ENCODE measurements at places on chromosomes 7 and 10.
A peak's percentile ranks its signal among the peaks of the same experiment; 100 is the strongest.

GRCh38 chr7:28862595-28863272, 95.4 kb downstream of the TRIL start:
- DNase-seq: no peak

GRCh38 chr10:112858986-112859651, 90.9 kb upstream of the TCF7L2 start:
- no peak for DNase-seq

DNA sequence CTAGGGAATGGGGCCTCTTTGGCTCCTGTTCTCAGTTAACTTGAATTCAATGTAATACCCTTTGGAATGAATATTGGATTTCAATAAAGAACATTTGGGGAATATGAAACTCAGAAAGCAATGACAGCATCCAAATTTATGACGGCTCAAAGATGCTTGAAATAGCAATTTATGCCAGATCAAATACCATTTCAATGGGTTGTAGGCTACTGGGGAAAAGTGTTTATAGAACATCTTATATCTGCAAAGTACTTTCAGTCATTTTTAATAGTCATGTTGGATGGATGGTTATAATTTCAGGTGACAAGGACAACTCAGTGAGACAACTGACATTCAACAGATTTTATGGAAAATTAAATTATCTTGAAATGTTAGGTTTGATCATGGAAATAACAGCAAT, 772.7 kb downstream of the PHTF2 start:
- DNase-seq: no peak

DNA sequence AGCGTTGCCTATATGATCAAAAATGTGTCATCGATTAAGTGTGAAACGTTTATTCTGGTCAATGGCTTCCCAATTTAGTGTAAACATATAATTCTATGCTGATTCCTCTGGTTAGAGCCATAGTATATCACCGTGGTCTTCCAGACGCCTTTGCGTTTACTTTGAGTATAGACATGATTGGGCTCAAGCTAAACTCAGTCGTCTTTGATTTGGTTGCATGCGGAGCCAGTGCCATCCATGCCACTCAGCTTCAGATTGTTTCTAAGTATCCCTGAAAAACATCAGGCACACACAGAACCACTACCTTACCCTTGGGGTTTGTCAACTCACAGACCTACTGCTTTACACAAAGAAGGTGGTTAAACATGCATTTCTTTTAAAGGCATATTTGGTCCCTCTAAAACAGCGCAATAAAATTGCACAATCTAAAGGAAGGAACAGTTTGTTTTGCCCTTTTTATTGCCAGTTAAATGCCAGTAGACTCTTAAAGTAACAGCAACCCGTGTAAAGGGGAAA, 273.6 kb upstream of the KLF6 start:
- DNase-seq: no peak

GRCh38 chr10:129339841-129340240, 127.2 kb upstream of the MGMT start:
- DNase-seq: no peak

GRCh38 chr7:37421861-37422500, 26.7 kb downstream of the ELMO1 start:
- no peak for DNase-seq

- DNase-seq: no peak
Measured at GRCh38 chr10:78597796-78598555, 470.8 kb upstream of the ZMIZ1 start.

DNA sequence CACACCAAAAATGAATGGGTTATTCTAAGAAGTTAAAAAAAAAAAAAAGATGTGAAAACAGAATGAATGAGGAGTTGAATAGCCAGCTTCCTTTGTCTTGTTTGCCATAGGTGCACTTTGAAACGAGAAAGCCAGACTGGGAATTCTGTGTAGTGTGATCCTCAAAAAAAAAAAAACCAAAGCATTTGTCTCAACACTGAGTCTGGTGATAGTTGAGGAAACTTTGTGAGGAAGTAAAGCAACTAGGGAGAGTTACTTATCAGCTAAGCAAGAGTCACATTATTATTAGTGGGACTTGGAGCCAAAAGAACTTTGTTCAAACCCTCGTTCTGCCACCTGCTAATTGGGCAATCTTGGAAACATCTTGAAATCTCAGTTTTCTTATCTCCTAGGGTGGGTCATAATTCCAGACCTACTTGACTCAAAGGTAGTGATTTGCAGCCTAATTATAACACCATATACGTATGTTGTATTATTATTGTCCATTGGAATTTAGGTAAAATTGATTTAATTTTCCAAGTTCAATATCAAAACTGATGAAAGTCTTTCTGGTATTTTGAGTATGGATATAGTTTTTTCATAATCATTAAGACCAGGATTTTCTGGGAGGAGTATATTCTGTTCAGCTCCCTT, 99.8 kb upstream of the GJD4 start:
- DNase-seq: no peak

GRCh38 chr10:92014620-92015019, 91.0 kb downstream of the BTAF1 start:
- DNase-seq: no peak

DNA sequence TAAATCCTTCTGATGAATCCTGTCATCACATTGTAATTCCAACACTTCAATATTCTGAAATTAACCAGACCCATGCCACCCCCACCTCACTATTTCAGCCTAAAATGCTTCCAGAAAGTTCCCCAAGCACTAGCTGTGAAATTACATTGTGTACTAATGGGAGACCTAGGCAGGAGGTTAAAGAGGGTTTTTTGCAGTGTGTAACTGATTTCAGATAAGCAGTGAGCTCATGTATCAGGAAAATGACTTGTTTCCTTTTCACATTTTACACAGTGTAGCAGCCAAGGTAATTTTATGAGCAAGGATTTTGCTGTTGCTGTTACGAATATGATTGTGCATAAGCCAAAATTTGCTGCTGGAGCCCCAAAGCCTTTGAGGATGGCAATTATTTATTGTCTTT, 129.0 kb downstream of the INHBA start:
- no peak for DNase-seq

GRCh38 chr7:102260856-102261255, 25.8 kb upstream of the SH2B2 start:
- no peak for DNase-seq

GRCh38 chr10:27192284-27192683, 37.1 kb downstream of the MASTL start:
- no peak for DNase-seq

DNA sequence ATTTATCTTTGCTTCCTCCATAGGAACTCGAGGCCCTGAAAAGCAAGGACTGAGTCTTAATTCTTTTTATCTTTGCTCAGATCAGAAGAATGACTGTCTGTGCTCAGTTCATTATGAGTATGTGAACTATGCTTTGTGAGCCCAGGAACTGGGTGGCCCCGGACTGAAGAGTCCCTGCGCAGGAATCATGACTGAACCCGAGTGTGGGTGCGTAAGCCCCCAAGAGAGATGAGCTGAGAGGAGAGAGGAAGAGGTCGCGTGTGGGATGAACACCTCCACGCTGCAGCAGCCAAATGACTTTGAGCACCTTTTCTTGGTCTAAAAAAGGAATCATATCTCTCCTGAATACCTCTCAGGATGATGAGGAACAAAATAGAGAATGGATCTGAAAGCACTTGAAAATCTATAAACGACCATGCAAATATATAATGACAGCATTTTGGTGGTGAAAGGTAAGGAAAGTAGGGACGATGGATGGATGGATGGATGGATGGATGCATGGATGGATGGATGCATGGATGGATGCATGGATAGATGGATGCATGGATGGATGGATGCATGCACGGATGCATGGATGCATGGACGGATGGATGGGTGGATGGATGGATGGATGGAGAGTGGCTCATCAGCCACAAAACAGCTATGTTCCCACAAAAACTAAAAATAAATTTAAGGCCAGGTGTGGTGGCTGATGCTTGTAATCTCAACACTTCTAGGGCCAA, 19.8 kb downstream of the FAM171A1 start:
- DNase-seq: no peak

GRCh38 chr10:24465891-24466818, 257.2 kb downstream of the KIAA1217 start:
- DNase-seq: peak; percentile 35

DNA sequence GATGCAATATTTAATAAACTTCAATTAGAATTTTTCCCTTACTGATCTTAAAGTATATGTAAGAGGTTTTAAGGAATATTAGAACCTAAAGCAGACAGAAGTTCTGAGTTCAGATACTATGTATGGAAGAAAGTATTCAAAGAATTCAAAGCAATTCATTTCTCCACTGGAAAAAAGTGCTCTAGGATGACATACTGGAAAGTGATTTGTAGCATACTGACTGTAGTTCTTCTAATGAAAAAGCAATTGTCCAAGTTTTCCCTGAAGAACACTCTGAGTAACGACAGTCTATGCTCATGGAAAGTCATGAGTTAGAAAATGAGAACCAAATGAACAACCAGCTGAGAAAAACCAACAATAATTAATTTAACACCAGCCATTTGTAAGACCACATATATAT, 180.8 kb upstream of the SLC26A5 start:
- no peak for DNase-seq

DNA sequence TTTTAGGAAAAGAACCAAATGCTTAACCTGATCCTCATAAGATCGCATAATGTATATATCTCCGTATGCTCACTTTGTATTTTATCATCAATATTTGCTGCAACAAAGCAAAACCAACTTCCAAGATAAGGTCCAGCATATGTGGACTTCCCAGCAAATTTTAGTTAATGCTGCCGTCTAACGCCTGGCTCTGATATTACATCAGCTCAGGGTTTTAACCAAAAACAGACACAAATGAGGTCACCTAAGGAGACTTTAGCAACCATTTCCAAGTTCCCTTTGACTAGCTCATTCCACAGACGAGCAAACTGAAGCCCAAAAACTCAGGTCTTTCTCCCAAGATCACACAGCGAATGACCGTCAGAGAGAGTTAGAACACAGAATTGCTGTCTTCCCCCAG, 59.4 kb upstream of the UCN3 start:
- DNase-seq: no peak

- peak; percentile 89 for DNase-seq
Measured at GRCh38 chr7:101244375-101245146, at the start of gene FIS1. TSS of gene FIS1 (minus strand) at chr7:101245081. CDS start at chr7:101245004, 77 bp downstream.

GRCh38 chr7:132187869-132188789, 388.1 kb downstream of the PLXNA4 start:
- DNase-seq: no peak

GRCh38 chr7:30845426-30846135, 66.1 kb upstream of the AQP1 start:
- no peak for DNase-seq

GRCh38 chr7:138828302-138828701, 30.3 kb upstream of the ATP6V0A4 start:
- DNase-seq: no peak

- DNase-seq: no peak
Measured at GRCh38 chr10:113303544-113304146, 249.2 kb upstream of the HABP2 start.

GRCh38 chr10:128483216-128483615, 357.0 kb upstream of the MKI67 start:
- no peak for DNase-seq

DNA sequence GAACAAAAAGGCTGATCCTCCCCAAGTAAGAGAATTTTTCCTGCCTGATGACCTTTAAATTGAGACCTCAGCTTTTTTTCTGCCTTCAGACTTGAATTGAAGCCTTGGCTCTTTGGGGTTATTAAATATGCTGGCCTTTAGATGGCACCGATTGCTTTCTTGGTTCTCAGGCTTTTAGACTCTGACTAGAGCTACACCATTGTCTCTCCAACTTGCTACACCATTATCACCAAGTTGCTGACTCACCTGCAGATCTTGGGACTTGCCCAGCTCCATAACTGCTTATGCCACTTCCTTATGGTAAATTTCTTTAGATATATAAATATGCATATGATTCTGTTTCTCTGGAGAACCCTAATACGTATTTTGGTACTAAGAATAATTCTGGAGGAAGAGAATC, 3.1 kb upstream of the ABCA13 start:
- no peak for DNase-seq

DNA sequence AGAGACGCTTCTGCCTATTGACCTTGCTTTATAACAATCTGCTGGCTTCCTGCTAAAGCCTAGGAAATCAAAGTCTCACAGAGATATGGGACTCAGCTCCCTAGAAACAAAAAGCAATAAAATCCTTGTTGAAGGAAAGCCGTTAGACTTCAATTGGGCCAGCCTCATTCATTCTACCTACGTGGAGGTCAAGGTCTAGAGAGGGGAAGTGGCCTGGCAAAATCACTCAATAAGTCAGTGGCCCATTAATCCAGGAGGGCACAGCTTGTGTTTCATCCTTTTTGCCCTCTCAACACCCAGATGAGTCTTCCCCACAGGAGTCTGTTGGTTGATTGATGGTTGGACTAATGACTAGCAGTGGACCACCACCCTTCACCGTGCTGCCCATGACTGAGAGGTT, 40.5 kb upstream of the ACSL5 start:
- no peak for DNase-seq

DNA sequence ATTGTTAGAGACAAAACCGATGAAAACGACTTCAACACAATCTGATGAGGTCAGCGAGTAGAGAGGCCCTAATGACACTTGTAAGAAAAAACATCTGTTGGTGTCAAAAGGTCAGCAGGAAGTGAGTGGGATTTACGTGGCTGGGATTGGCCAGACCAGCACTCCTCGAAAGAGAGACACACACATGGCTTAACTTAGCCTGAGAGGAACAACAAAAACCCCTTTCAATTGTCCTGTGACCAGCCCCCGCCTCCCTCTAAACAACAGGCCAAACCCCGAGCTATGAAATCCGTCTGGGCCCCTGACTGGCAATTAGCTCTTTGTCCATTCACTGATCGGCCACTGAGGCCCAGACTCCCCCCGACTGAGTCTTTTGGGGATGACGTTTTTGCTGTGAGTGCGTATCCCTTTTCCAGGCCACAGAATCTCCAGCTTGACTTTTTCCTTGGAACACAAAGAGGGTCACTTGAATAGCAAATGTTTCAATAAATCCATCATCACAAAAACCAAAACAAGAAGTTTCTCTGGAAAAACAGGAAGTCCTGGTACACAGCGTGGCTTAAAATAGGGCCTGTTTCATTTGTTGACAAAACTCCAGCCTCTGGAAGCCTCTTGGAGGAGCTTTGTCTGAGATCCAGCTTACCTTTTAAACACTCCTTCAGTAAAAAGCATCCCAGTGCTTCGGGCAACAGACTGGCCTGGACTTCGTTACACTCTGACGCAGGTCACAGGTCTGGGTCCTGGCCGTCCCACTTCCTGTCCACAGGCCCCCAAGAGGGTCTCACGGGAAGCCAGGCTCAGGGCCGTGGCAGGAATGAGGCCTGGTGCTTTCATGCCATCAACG, 103.0 kb downstream of the CTBP2 start:
- DNase-seq: no peak

GRCh38 chr7:126993626-126994213, 259.0 kb downstream of the GRM8 start:
- DNase-seq: no peak

DNA sequence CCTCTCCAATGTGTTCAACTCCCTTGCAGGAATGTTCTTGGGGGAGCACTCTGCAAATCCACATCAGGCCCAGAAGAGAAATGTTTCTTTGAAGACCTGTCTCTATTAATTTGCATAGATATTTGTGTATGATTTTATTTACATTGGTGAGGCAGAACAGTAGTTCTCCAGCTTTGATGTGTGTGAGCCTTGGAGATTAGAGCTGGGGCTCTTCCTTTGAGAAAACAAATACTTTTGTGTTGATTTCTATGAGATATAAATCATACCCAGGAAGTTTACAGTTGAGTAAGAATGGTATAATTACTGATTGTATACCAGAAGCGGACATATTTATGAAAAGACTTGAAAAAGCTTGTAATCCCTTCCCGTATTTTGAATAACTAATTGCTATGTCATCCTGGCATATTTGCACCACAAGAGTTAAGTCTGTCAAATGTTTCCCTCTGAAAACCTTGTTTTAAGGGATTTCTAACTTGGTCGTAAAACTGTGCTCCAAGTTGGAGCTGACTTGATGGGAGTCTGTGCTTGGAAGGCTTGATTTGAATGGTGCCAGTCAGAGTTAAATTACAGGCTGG, 468.5 kb downstream of the LRMDA start:
- no peak for DNase-seq
